ENCODE measurements at places on chromosomes 4 and X.

DNA sequence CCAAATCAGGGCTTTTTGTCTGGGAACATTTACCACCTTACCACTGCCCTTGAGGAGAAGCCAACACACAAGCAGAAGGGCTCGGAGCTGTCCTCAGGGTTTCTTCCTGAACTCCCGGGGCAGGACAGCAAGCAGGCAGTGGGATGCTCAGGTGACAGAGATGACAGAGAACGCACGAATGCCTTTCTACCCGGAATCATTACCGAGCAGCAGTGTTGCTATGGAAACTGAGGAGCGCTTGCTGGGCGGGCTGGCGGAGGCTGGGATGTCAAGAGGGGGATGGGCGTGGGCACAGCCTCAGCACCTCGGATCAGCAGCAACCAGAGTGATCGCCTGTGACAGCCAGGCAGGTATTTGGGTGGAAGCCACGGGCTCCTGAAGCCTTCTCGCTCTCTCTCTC is 17.8 kb downstream of the SSR4 start:
- peaks cover 3% of the 10 kb centered on the region for H3K36me3 ChIP-seq
- no peak overlapping the region for H3K4me3 ChIP-seq
- no peak overlapping the region for H3K27ac ChIP-seq

DNA sequence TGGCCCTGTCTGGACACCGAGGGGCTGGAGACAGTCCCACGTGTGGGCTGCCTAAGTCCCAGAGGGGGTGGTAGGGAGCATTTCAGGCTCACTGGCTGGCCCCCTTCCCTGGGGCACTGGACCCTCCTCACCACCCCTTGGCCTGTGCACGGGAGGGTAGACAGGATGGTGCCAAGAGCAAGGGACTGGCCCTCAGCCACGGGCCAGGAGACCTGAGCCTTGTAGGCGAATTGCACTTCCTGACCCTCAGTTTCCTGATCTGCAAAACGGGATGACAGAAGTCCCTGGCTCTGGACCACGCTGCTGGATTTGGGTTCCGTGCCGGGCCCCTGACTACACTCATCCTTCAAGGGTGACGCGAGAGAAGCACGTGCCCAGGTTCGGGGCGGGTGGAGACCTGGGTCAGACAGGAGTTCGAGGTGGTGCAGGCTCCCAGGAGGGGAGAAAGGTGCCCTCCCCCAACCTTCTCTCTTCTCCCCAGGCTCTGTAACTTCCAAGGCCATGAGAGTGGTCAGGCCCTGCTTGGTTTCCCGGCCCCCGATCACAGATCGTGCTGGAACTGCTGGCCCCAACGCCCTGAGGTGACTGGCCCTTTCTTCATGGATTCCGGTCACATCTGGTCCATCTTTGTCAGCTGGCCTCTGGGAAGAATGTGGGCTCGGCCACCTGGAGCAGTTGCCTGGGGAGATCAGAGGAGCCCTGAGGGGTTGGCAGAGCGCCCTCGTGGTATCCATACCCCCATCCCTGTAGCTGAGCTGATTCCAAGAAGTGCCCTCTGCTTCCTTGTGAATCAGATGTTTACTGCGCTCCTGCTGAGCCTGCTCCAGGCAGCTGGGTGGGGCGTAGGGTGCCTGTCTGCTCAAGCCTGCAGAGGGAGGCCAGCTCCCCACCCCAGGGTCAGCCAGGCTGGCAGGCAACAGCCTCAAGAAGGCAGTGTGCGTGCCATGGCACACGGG is 3.3 kb downstream of the SH3BP2 start:
- peaks cover 8% of the 10 kb centered on the region for H3K4me1 ChIP-seq
- H3K36me3 ChIP-seq: peaks cover 18% of the 10 kb centered on the region
- no peak overlapping the region for H3K27ac ChIP-seq
- H3K27me3 ChIP-seq: no peaks in the 10 kb centered on the region
- peak; percentile 66 for DNase-seq

GRCh38 chrX:110683925-110684324 is 111.7 kb downstream of the CHRDL1 start:
- H3K36me3 ChIP-seq: no peaks in the 10 kb centered on the region
- H3K4me3 ChIP-seq: no peak overlapping the region
- no peak for DNase-seq
- no peak overlapping the region for H3K27ac ChIP-seq
- H3K27me3 ChIP-seq: peaks cover 2% of the 10 kb centered on the region

DNA sequence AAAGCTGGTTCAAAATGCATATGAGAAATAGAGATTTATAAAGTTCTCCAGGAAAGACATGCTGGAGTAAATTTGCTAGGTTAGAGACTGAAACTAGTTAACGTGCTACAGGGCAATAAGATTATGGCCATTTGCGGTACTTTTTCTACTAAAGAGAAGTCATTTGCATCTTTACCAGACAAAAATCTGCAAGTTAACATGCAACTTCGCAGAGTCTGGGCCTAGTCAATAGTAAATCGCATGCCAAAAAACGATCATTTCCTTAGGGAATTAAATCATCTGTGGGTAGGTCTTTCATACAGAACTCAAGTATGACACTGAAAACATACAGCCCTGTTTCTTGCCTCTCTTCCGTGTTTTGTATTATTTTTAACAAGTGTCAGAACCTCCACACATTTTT is 32.8 kb upstream of the REST start:
- no peaks in the 10 kb centered on the region for H3K4me1 ChIP-seq
- H3K27ac ChIP-seq: no peak overlapping the region
- no peak overlapping the region for H3K4me3 ChIP-seq
- no peaks in the 10 kb centered on the region for H3K36me3 ChIP-seq
- no peak for DNase-seq
- no peaks in the 10 kb centered on the region for H3K27me3 ChIP-seq

DNA sequence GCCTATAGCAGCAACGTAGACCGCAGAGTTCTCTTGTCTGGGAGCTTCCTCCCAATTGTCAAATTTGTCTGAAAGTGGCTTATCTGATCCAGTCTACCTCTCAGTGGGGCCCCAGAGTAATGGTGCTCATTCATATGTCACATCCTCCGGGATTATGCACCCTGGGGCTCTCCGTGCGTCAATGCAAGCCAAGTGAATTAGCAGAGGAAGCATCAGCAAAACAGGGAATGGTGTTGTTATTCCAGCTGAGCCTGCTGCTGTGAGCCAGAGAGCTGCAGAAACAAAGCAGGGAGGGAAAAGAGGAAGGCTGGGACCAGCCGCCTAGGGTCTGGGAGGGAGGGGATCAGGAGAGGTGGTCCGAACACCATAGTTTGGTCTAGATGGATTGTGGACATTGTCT is 95.2 kb downstream of the CLNK start:
- no peaks in the 10 kb centered on the region for H3K36me3 ChIP-seq
- H3K27ac ChIP-seq: no peak overlapping the region
- DNase-seq: no peak
- H3K4me1 ChIP-seq: no peaks in the 10 kb centered on the region

- H3K4me3 ChIP-seq: no peak overlapping the region
- H3K27ac ChIP-seq: no peak overlapping the region
- no peak for DNase-seq
- no peaks in the 10 kb centered on the region for H3K27me3 ChIP-seq
- peaks cover 5% of the 10 kb centered on the region for H3K4me1 ChIP-seq
Measured at GRCh38 chr4:67456577-67457196, 88.6 kb downstream of the CENPC start.

GRCh38 chr4:151653548-151653918 is 107.3 kb downstream of the GATB start:
- no peaks in the 10 kb centered on the region for H3K27me3 ChIP-seq
- DNase-seq: no peak
- no peak overlapping the region for H3K4me3 ChIP-seq

- H3K36me3 ChIP-seq: no peaks in the 10 kb centered on the region
- no peaks in the 10 kb centered on the region for H3K27me3 ChIP-seq
- peak overlapping the region; percentile 22 for H3K27ac ChIP-seq
- H3K4me3 ChIP-seq: peak overlapping the region; percentile 34
Measured at GRCh38 chrX:151789179-151789800, 54.7 kb downstream of the CNGA2 start.

GRCh38 chr4:73447671-73448070 is 11.7 kb downstream of the AFP start:
- H3K4me1 ChIP-seq: peaks cover 5% of the 10 kb centered on the region
- DNase-seq: no peak
- H3K36me3 ChIP-seq: no peaks in the 10 kb centered on the region
- no peak overlapping the region for H3K4me3 ChIP-seq
- H3K27me3 ChIP-seq: no peaks in the 10 kb centered on the region

- H3K27ac ChIP-seq: no peak overlapping the region
- H3K36me3 ChIP-seq: peaks cover 9% of the 10 kb centered on the region
- peaks cover 5% of the 10 kb centered on the region for H3K4me1 ChIP-seq
- no peak for DNase-seq
- H3K27me3 ChIP-seq: no peaks in the 10 kb centered on the region
- H3K4me3 ChIP-seq: no peak overlapping the region
Measured at GRCh38 chr4:7857238-7857701, 82.4 kb downstream of the AFAP1 start.

- no peak for DNase-seq
- no peaks in the 10 kb centered on the region for H3K27me3 ChIP-seq
- no peak overlapping the region for H3K27ac ChIP-seq
- H3K4me1 ChIP-seq: no peaks in the 10 kb centered on the region
- no peak overlapping the region for H3K4me3 ChIP-seq
- H3K36me3 ChIP-seq: no peaks in the 10 kb centered on the region
Measured at GRCh38 chr4:65976287-65976686, 306.0 kb upstream of the EPHA5 start.

DNA sequence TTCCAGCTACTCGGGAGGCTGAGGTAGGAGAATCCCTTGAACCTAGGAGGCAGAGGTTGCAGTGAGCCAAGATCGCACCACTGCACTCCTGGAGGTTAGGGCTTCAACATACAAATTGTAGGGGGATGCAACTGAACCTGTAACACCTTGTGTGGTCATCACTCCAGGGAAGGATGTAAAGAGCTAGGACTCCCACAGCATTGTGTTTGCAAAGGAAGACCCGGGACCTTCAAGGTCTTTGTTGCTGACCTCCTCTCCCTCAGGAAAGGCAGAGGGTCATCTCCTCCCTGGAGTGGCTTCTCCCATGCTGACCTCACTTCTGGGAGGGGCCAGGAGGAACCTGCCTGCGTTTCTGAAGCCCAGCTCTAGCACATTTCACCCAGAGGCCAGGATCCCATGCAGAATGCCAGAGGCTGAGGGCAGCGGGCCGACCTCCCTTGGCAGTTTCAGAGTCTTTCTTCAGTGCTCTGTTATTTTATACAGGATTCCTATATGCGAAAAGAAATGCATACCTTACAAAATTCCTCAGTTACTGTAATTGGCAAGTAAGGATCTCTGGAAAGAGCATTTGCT is 80.2 kb downstream of the HTRA3 start:
- no peak overlapping the region for H3K4me3 ChIP-seq
- H3K36me3 ChIP-seq: no peaks in the 10 kb centered on the region
- peaks cover under 1% of the 10 kb centered on the region for H3K4me1 ChIP-seq
- DNase-seq: no peak
- H3K27ac ChIP-seq: no peak overlapping the region

DNA sequence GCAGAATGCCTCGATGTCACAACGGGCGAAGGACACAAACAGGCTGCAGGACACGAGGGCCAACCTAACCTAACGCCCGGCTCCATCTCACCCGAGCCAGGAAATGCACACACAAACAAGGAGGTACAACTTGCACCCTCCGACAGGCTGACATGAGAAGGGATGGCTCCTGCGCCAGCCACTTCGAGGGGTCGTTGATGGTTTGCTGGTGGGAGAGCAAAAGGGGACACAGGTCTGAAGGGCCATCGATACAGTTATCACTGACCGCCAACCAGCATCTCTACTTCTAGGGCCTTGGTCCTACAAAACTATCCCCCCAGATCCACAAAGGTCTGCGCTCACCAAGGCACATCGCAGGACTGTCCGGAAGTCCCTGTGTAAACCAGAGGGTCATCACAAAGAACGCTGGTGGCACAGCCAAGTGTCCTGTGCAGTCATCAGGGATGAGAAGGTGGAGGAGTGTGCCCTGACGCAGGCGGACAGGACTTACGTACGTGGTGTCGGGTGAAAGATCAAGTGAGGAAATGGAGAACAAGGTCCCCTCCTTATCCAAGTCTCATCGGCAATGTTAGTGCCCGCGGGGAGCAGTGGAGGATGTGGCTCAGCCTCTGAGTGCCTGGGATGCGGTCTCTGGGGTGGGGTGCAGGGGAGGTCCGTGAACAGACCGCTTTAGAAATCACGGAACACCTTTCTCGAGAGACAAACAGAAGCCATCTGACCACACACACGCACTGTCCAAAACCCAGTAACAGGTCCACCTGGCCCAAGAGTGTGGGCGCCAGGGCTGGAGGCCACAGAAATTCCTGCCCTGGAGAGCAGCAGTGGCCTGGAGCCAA is 7.0 kb downstream of the MXD4 start:
- H3K27me3 ChIP-seq: no peaks in the 10 kb centered on the region
- H3K27ac ChIP-seq: no peak overlapping the region
- DNase-seq: no peak
- H3K36me3 ChIP-seq: no peaks in the 10 kb centered on the region

DNA sequence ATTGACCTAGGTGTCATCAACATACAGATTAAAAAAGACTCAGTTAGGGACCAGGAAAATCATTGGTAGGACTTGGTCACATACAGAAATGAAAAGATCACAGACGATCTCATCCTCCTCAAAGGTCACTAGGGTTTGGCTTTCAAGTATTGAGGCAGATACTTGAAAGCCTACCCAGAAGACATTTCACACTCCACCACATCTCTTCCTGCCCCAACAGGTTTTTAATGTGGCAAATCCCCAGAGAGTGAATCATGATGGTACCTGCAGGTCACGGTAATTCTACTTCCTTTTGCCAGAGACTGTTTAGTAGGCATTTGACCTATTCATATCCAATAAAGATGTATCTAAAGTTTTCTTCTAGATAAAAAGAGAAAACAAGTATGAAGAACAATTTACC is 44.1 kb downstream of the INPP4B start:
- no peak overlapping the region for H3K27ac ChIP-seq
- H3K36me3 ChIP-seq: no peaks in the 10 kb centered on the region
- H3K4me3 ChIP-seq: no peak overlapping the region
- DNase-seq: no peak
- no peaks in the 10 kb centered on the region for H3K4me1 ChIP-seq

DNA sequence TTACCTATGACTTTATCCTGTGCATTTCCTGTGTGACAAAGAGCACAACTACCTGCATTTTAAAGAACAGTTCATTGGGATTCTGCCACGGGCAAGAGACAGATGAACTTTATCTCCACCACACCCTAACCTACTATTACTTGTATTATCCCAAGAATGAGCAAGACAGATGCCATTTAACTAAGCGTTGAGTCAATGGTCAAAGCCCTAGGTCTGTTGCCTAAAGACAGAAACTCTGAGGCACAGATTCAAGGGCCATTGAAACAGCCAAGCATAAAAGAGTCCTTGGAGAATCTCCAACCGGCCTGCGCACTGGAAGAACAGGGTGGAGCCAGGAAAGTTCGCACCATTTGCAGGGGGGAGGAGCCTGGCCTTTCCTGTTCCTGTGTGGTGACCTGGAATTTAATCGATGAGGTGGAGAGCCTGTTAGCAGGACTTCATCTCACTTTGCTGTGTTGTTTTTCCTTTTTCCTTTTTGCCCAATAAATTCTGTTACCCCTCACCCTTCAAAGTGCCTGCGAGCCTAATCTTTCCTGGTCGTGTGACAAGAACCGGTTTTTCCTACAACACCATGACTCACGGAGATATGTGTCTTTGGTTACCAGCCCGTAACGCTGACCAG is 146.4 kb upstream of the DIAPH2 start:
- H3K4me3 ChIP-seq: peak overlapping the region; percentile 69
- H3K4me1 ChIP-seq: peaks cover 13% of the 10 kb centered on the region
- DNase-seq: peak; percentile 59
- peaks cover 8% of the 10 kb centered on the region for H3K36me3 ChIP-seq
- H3K27me3 ChIP-seq: no peaks in the 10 kb centered on the region
- H3K27ac ChIP-seq: peak overlapping the region; percentile 96

Measured in Calu3 (cell line).